Neural crest cell (in vitro differentiated cells): ENCODE measurements at places on chromosomes 3 and 15. TPM values are rescaled to one million over a fixed set of nuclear protein-coding genes. Genes with fewer than 3 reads are reported as not detected.

The PDE8A gene
- total RNA-seq, result 7.0 and 8.6 TPM in 2 replicates

The CCK gene
- not detected in 2 replicates for total RNA-seq

DNA sequence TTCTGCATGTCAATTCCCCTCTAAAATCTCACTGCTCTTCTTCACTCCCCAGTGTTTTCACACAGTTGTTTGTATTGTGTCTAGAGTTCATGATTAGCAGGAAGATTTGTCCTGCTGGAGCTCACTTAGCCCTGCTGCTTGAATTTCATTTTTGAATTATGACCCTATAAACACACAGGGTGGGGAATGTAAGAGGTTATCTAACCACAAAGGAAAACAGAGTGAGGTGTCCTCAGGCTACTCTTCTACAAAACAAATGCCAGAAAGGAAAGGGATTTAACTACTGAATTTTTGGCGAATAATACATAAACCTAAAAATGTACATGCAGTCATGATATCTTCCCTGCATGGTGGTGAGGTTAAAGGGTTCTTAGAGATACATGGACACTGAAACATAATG, 215.1 kb upstream of the CNTN4 start:
- no peak for DNase-seq

- DNase-seq, result no peak
Observed at GRCh38 chr3:173977747-173978146, 580.2 kb downstream of the NLGN1 start.

GRCh38 chr3:134904241-134904771, 109.2 kb downstream of the EPHB1 start:
- no peak for DNase-seq

- DNase-seq, result no peak
Observed at GRCh38 chr3:73383470-73384049, 241.2 kb downstream of the PDZRN3 start.

GRCh38 chr3:111594205-111594604, 941 bp downstream of the ZBED2 start:
- DNase-seq, result no peak

GRCh38 chr3:195570344-195570743, 13.4 kb downstream of the APOD start:
- DNase-seq, result no peak

GRCh38 chr3:195802795-195803194, 8.9 kb downstream of the MUC4 start:
- no peak for DNase-seq

DNA sequence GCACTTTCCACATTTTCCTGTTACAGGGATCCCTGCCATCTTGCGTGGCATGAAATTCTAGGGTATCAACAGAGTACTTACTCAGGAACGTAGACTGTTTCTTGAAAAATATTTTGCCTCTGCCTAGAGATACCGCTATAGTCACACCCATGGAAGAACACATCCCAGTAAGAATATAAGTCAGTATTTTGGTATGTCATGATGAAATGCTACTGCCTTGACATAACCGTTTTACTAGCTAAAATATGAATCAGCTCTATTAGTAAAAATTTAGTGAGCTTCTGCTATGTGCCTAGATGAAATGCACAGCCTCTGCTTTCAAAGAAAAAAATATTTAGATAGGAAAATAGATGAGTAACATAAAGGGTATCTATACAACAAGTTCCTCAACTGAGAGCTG, 276.4 kb downstream of the TBC1D5 start:
- DNase-seq, result no peak
